ENCODE measurements at places on chromosomes 13 and 19. TPM values are rescaled to one million over a fixed set of nuclear protein-coding genes. Genes with fewer than 3 reads are reported as not detected.
A peak's percentile ranks its signal among the peaks of the same experiment; 100 is the strongest.

GRCh38 chr13:73765651-73766384 is 368.4 kb downstream of the KLF12 start:
- peak; percentile 91 for DNase-seq

GRCh38 chr13:40648040-40648439 is 18.4 kb downstream of the FOXO1 start:
- no peak for DNase-seq

- DNase-seq = no peak
These were observed 54.3 kb downstream of the GATAD2A start for GRCh38 chr19:19459707-19460251.

DNA sequence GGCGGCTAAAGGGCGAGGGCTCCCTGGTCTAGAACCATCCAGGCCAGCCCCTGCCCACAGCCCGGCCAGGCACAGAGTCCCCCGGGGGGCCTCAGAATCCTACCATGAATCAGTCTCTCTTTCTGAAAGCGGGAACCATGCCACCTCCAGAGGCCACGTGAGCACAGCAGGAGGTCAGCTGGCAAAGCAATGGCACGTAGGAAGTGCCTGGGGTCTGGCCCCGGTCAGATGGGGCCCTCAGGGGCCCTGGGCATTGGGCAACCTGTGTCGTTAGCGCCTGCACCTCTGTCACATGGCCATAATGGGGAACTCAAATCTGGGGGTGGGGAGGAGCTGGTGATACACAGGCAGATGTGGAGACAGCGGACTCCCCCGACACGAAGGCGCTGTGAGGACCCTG is 8.8 kb downstream of the MFSD12 start:
- no peak for DNase-seq

DNA sequence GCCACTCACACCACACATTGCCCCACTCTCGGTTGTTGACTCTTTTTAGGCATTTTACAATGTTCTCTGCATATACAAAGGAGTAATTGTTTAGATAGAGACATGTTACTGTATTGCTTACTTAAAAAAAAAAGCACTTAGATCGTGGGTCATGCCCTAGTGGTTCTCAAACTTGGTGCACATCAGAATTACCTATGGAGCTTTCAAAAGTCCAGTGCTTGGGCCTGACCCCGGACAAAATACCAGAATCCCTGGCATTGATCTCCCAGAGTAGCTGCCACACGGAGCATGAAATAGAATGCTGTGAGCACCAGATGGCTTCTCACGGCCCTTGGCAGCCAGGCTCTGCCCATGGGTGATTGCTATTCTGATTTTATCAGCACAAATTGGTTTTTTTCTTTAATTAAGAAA is 20.0 kb downstream of the ACP7 start:
- no peak for DNase-seq

GRCh38 chr19:37991176-37991835 is 84.3 kb downstream of the SIPA1L3 start:
- DNase-seq = no peak

DNA sequence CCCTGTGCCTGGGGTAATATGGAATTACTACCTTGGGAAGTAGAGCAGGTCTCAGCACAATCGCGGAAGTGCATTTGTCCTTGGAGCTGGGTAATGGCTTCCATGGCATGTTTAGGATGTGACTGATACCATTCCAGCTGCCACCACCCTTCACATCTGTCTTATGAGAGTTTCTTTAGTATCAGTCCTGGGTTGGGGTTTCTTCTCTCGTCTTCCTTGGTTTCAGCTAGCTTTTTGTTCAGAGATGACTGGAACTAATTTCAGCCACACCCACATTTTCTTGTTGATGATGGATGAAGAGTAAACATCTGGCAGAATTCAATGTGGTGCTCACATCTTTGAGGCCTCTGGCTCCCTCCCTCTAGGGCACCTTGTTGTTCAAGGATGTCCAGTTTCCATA is 212.9 kb upstream of the SOX21 start:
- no peak for DNase-seq

DNA sequence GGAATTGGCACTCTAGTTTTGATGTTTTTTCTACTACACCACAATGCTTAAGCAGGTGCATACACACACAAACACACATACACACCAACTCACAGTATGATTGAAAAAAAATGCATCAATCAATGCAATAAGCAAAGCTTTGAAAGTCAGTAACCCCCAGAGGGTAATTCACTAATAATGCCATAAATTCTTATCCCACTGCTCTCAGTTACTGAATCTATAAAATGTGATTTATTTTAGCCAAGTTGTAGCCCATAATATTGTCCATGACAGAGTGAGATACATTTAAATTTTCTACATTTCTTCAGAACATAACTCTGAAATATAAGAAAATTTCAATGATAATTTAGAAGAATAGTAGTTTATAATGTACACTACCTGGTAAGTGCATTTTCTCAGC is 87.9 kb downstream of the LIG4 start:
- no peak for DNase-seq

GRCh38 chr19:56111601-56112312 is 9.3 kb downstream of the ZNF787 start:
- peak; percentile 78 for DNase-seq

GRCh38 chr19:4500841-4501591 is 17.3 kb downstream of the PLIN4 start:
- DNase-seq = peak; percentile 65

DNA sequence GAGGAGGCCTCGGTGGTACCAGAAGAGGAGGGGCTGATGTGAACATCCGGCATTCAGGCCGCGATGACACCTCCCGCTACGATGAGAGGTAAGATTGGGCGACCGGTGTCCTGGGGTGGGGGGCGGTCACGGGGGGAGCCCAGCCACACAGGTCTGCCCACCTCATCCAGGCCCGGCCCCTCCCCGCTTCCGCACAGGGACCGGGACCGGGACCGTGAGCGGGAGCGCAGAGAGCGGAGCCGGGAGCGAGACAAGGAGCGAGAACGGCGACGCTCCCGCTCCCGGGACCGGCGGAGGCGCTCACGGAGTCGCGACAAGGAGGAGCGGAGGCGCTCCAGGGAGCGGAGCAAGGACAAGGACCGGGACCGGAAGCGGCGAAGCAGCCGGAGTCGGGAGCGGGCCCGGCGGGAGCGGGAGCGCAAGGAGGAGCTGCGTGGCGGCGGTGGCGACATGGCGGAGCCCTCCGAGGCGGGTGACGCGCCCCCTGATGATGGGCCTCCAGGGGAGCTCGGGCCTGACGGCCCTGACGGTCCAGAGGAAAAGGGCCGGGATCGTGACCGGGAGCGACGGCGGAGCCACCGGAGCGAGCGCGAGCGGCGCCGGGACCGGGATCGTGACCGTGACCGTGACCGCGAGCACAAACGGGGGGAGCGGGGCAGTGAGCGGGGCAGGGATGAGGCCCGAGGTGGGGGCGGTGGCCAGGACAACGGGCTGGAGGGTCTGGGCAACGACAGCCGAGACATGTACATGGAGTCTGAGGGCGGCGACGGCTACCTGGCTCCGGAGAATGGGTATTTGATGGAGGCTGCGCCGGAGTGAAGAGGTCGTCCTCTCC is 6.3 kb upstream of the LIN7B start:
- DNase-seq = no peak

DNA sequence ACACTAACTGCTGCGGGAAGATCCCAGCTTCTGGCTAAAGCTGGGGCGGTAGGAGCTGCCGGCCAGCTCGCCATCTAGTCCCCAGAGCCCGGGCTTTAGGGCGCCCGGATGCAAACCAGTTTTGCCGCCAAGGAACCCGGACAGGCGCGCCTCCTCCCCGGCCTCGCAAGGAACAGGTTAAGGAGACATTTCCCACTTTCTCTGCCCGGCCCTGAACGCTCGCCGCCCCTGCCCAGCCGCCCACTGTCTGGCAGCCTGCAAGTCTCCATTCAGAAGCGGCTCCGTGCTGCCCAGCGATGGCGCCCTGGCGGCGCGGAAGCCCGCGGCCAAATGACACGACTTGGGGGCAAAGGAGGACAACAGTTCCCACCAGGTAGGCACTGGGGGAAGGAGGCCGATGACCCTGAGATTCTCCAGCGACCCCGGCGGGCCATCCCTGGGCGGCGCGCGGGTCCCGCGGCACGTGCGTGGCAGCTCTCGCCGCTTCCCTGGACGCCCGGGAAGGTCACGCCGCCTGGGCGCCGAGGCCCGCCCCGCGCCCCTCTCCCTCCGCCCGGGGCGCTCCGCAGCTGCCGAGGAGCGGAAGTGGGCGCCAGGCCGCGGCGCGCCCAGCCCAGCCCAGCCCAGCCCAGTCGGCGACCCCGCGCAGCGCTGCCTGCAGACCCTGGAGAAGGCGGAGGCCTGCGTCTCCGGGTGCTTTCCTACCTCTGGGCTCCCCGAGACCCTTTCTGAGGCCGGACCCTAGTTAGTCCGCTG is 42.2 kb upstream of the HNRNPA1L2 start:
- DNase-seq = no peak

DNA sequence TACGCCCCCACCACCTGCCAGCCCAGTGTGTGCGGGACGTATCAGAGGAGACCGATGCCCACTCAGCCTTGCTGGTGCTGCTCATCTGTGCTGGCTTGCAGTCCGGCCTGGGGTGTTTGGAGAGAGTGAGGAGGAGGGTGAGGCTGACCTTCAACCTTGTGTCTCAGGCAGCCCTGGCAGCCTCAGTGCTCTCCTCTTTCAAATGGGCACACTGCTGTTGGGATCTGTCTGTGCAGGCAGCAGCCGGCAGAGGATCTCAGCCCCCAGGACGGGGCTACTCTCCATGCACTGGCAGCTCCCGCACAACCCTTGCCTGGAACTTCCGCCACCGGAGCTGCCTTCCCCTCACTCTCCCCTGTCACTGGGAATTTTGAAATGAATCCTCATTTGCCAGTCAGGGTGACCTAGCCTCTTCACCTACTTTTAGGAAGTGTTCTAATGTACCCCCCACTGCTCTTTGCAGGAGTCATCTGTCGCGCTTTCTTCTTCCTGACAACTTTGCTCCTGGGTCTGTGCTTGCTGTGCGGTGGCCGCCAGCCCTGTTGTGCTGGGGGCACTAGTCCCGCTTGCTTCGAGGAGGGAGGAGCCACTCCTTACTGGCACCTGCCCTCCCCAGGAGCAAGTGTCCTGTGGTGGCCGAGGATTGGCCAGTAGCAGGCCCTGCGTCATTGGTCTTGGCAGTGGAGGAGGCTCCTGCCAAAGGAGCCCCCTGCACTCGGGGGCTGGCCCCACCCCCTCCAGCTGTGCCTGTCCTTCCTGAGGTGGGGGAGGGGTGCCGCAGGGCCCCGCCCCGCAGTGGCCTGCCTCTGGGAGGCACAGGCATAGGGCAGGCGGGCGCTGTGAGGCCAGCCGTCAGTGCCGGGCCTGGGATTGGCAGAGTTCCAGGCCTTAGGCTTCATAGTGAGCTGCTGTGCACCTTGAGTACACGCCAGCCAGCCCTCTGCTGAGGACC is 53.4 kb downstream of the TSSK6 start:
- peak; percentile 83 for DNase-seq

- DNase-seq = no peak
These were observed 185.2 kb downstream of the KLF12 start for GRCh38 chr13:73948848-73949529.

RGS9BP gene
- total RNA-seq = 0.82 TPM

MEDAG gene
- 23.9 TPM for total RNA-seq

CAMSAP3 gene
- not detected for total RNA-seq

IGSF23 gene
- not detected for total RNA-seq

SOX21 gene
- total RNA-seq = not detected

NOVA2 gene
- 1.8 TPM for total RNA-seq

ZNF177 gene
- 5.5 TPM for total RNA-seq

TPTE2 gene
- 0.99 TPM for total RNA-seq

NPAS1 gene
- not detected for total RNA-seq

VMAC gene
- 14.4 TPM for total RNA-seq

HSH2D gene
- not detected for total RNA-seq

TNFSF11 gene
- total RNA-seq = not detected

All from sigmoid colon (tissue), 7 donors.